ENCODE measurements at places on chromosomes 4 and X. TPM values are rescaled to one million over a fixed set of nuclear protein-coding genes. Genes with fewer than 3 reads are reported as not detected.
A peak's percentile ranks its signal among the peaks of the same experiment; 100 is the strongest.

Gene MAEA
- total RNA-seq = 58.6 TPM

Gene PARM1
- 23.3 TPM for total RNA-seq

Gene TLR6
- total RNA-seq = 1.1 TPM

Gene ELK1
- 25.8 TPM for total RNA-seq

Gene MFSD8
- 15.9 TPM for total RNA-seq

Gene TBC1D1
- 223 TPM for total RNA-seq

Gene F9
- total RNA-seq = not detected

Gene CTAG2
- not detected for total RNA-seq

Gene MAGEA8
- not detected for total RNA-seq

Gene RAB40AL
- 0.52 TPM for total RNA-seq

Gene ATP1B4
- not detected for total RNA-seq

Gene LANCL3
- 1.7 TPM for total RNA-seq

Gene SMIM10L2A
- total RNA-seq = 1.4 TPM

DNA sequence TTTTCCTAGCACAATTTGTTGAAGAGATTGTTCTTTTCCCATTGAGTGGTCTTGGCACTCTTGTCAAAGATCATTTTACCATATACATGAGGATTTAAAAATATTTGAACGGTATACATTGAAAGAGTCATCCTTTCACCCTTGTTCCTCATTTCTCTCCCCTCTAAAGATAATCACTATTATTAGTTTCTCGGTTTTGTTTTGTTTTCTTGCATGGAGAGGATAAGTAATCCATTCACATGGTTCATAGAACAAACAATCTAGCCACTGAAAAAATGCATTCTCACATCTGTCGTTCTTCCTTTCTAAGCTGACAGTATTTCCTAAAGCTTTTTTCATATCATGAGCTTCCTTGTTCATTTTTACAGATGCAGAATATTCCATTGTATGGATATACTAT, 39.2 kb upstream of the MSMO1 start:
- H3K27me3 ChIP-seq = no peaks in the 10 kb centered on the region
- no peaks in the 10 kb centered on the region for H3K4me1 ChIP-seq
- no peaks in the 10 kb centered on the region for H3K36me3 ChIP-seq
- no peak overlapping the region for H3K4me3 ChIP-seq
- no peak for DNase-seq

GRCh38 chr4:168150420-168151050, 58.2 kb downstream of the ANXA10 start:
- H3K36me3 ChIP-seq = no peaks in the 10 kb centered on the region
- H3K4me3 ChIP-seq = no peak overlapping the region
- H3K4me1 ChIP-seq = no peaks in the 10 kb centered on the region
- DNase-seq = no peak
- H3K27me3 ChIP-seq = no peaks in the 10 kb centered on the region

- H3K36me3 ChIP-seq = no peaks in the 10 kb centered on the region
- no peaks in the 10 kb centered on the region for H3K4me1 ChIP-seq
- H3K4me3 ChIP-seq = no peak overlapping the region
- H3K27ac ChIP-seq = no peak overlapping the region
- no peak for DNase-seq
Observed at GRCh38 chrX:46279214-46279924, 265.9 kb downstream of the ZNF674 start.

DNA sequence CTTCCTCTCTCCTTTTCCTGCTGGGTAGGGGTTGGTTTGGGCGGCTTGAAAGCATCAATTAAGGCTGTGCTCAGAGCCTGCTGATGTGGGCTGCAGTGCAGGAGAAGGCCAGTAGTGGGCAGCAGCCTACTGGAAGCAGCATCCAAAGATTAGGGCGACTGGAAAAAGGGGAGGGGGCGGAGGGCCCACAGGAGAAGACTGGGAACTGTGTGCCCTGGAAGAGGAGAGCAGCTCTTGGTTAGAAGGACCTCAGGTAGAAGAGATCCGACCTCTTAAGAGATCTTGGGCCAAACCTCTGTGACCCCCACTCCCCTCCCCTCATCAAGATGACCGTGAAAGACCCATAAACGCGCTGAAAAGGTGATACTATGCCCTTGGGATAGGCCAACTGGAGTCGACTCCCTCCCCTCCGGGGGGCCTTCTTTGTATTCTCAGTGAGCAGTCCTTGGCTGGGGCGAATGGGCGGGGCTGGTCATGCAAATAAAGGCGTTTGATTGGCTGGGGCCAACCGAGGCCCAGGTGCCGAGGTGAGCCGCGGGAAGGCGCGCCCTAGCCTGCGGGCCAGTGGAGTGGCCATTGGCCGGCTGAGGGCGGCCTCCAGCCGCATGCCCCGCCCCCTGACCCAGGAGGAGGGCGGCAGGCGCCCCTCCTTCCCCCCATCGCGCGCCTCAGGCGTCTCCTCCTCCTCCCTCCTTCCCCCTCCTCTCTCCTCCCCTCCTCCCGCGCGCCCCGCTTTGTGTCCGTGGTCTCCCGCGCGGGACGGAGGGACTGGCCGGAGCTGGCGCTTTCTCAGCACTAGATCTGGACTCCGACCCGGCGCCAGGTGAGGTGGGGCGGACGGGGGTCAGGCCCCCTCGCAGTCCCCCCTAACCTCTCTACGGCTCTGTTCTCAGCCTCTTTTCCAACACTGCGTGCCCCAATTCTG, 10.1 kb downstream of the DLG3 start:
- no peaks in the 10 kb centered on the region for H3K36me3 ChIP-seq
- DNase-seq = no peak
- no peaks in the 10 kb centered on the region for H3K27me3 ChIP-seq
- peaks cover 47% of the 10 kb centered on the region for H3K4me1 ChIP-seq
- peak overlapping the region; percentile 63 for H3K4me3 ChIP-seq

DNA sequence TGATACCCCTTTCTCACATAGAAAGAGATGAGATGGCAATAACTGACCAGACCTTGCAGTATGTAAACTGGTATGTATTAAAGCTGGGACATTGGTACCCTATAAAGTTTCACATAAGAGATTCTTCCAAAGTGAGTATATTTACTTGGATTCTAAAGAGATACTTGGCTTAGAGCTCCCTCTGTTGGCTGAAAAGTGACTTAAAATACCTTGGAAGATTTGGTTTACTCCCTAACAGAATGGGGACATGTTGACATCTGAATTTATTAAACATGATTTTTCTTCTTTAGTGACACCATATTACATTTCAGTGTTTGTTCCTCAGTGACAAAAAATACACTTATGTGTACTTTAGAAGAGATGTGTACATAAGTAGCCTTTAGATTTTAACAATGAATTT, 47.9 kb upstream of the RGN start:
- no peak overlapping the region for H3K27ac ChIP-seq
- no peaks in the 10 kb centered on the region for H3K4me1 ChIP-seq
- H3K36me3 ChIP-seq = peaks cover 4% of the 10 kb centered on the region
- H3K4me3 ChIP-seq = no peak overlapping the region
- no peak for DNase-seq
- H3K27me3 ChIP-seq = no peaks in the 10 kb centered on the region

- no peaks in the 10 kb centered on the region for H3K4me1 ChIP-seq
- no peak overlapping the region for H3K4me3 ChIP-seq
- no peak overlapping the region for H3K27ac ChIP-seq
- no peaks in the 10 kb centered on the region for H3K36me3 ChIP-seq
Observed at GRCh38 chr4:103753868-103754653, 34.3 kb upstream of the TACR3 start.

DNA sequence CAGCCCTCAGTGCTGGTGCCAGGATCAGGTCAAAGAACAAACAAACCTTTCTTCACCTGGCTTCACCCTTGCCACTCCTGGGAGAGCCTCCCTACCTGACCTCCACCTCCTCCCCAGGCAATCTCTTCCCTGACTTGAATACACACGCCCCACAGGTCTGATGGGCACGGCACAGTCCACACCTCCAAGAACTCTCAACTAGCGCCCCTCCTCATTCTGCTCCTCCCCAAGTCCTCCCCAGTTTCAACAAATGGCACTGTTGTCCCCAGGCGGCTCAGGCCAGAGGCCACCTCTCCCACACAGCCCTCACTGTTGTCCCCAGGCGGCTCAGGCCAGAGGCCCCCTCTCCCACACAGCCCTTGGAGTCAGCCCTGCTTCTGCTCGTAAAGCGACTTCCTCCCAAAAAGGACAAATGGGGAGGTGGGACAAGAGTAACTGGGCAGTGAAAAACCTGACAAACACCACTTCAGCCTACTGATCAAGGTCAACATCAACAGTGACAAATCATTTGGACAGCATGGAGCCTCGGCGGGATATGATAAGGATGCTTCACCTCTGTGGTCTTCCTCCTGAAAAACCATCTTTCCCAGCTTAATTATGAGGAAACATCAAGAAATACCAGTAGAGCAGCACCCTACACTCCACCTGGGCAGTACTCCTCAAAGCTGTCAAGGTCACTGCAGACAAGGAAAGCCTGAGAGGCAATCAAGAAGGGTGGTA, 2.9 kb downstream of the LETM1 start:
- H3K36me3 ChIP-seq = no peaks in the 10 kb centered on the region
- H3K27ac ChIP-seq = no peak overlapping the region
- H3K4me1 ChIP-seq = peaks cover 67% of the 10 kb centered on the region

- no peaks in the 10 kb centered on the region for H3K36me3 ChIP-seq
- no peak overlapping the region for H3K27ac ChIP-seq
- no peaks in the 10 kb centered on the region for H3K4me1 ChIP-seq
- DNase-seq = no peak
- no peak overlapping the region for H3K4me3 ChIP-seq
- H3K27me3 ChIP-seq = no peaks in the 10 kb centered on the region
Observed at GRCh38 chr4:125727931-125728330, 413.2 kb downstream of the FAT4 start.

GRCh38 chr4:99028187-99028586, 32.7 kb downstream of the METAP1 start:
- no peaks in the 10 kb centered on the region for H3K36me3 ChIP-seq
- H3K27ac ChIP-seq = no peak overlapping the region
- no peak for DNase-seq
- peaks cover 17% of the 10 kb centered on the region for H3K4me1 ChIP-seq

- no peaks in the 10 kb centered on the region for H3K36me3 ChIP-seq
- H3K27me3 ChIP-seq = no peaks in the 10 kb centered on the region
- H3K4me3 ChIP-seq = no peak overlapping the region
- H3K27ac ChIP-seq = no peak overlapping the region
Observed at GRCh38 chr4:72984351-72984750, 85.2 kb downstream of the COX18 start.

DNA sequence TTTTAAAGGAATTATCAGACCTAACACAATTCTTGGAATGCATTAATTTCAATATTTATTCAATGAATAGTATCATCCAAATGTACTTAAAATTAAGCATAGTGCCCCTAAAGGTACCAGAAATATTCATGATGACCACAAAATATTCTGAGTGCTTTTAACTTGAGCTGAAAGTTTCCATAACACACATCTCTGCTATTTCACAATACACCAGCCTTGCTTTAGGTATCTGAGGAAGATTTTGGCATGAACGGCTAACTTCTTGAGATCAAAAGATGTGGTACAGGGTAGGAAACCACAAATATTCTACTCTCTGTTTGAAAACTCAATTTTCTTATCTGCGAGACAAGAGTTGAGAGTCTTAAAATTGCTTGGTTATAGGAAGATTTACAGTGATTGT, 538.3 kb upstream of the PCDH7 start:
- H3K4me1 ChIP-seq = no peaks in the 10 kb centered on the region
- DNase-seq = no peak
- no peak overlapping the region for H3K4me3 ChIP-seq
- no peak overlapping the region for H3K27ac ChIP-seq
- H3K27me3 ChIP-seq = no peaks in the 10 kb centered on the region
- H3K36me3 ChIP-seq = no peaks in the 10 kb centered on the region

DNA sequence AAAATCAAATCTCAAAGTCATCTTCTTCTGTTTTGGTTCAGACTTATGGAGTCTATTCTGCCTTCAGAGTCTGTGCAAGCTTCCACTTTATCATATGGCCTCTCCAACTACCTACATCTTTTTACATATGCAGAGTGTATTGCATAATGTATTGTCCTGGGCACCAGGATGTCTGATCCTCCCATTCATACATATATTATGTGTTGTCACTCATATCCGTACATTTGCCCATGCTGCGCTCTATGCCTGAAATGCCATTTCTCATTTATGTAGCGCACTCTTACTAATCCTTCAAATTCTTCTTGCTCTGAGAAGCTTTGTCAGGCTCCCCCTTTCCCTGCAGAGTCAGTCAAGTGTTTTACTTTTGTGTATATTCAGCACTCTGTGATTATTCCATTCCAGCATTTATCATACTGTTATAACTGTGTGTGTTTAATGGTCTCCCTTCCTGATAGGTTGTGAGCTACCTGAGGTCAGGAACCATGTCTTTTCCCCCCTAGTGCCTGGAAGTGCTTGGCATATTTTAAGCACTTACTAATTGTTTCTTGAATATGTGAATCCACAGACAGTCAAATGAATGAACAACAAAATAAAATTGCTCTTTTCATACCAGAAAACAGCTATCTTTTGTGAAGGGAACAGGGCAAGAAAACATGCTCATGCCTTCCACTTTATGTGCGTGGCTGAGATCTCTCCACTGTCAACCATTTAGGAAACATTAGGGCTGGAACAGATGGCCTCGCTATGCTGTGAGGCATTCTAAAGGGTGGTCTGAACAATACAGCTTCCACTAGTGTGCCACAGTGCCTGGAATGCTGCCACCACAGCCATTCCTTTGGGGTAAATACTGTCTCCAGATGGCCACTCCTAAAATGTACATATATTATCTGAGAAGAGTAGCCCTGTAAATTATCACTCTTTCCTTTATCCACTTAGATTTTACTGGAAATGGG, 81.8 kb downstream of the GLUD2 start:
- no peaks in the 10 kb centered on the region for H3K27me3 ChIP-seq
- H3K4me1 ChIP-seq = no peaks in the 10 kb centered on the region
- no peak overlapping the region for H3K4me3 ChIP-seq

DNA sequence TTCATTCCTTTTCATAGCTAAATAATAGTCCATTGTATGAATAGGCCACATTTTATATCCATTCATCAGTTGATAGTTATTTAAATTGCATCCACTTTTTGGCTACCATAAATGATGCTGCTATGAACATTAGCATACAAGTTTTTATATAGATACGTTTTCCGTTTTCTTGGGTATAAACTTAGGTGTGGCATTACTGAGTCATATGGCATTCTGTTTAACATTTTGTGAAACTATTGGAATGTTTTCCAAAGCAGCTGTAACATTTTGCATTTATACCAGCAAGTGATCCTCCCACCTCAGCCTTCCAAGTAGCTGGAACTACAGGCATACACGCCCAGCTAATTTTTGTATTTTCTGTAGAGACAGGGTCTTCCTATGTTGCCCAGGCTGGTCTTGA, 26.3 kb downstream of the CLDN2 start:
- no peaks in the 10 kb centered on the region for H3K4me1 ChIP-seq
- H3K36me3 ChIP-seq = peaks cover 13% of the 10 kb centered on the region
- no peak for DNase-seq
- H3K4me3 ChIP-seq = no peak overlapping the region
- no peaks in the 10 kb centered on the region for H3K27me3 ChIP-seq
- H3K27ac ChIP-seq = no peak overlapping the region

GRCh38 chrX:33194876-33195433, 16.4 kb downstream of the DMD start:
- no peak overlapping the region for H3K4me3 ChIP-seq
- DNase-seq = no peak
- no peaks in the 10 kb centered on the region for H3K36me3 ChIP-seq
- H3K27ac ChIP-seq = peak overlapping the region; percentile 56

GRCh38 chr4:83315341-83315870, 19.2 kb downstream of the HPSE start:
- no peak overlapping the region for H3K27ac ChIP-seq
- no peaks in the 10 kb centered on the region for H3K27me3 ChIP-seq
